ENCODE measurements at places on chromosomes 2 and 18.

- no peak for DNase-seq
Observed at GRCh38 chr2:215920244-215921100, 92.9 kb downstream of the MREG start.

GRCh38 chr18:58495634-58496033, 133.3 kb downstream of the ALPK2 start:
- no peak for DNase-seq

- DNase-seq = no peak
Observed at GRCh38 chr18:42839408-42839807, 276.1 kb downstream of the RIT2 start.

GRCh38 chr2:85989288-85989865, 100.6 kb upstream of the ST3GAL5 start:
- no peak for DNase-seq

DNA sequence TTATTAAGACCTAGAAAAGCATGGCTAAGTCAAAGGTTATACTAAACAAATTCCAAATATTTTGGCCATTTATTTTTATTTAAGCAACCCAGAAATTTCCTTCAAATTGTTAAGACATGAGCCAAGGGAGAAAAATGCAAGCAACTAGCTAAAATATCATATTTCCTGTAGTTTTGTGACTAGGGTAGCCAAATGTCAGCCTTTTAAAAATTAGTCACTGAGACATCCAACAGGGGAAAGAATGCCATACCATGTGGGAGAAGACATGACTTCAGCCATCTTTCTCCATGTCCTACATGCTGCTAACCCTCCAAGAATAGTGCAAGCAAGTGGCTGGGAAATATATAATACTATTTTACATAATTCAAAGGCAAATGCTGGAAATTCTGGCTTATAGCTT, 197.9 kb downstream of the DSEL start:
- DNase-seq = peak; percentile 47

- DNase-seq = no peak
Observed at GRCh38 chr18:31428211-31428610, 19.3 kb upstream of the DSG3 start.

GRCh38 chr18:11955239-11956029, 25.9 kb upstream of the IMPA2 start:
- peak; percentile 74 for DNase-seq

- no peak for DNase-seq
Observed at GRCh38 chr2:173193925-173194324, 118.3 kb downstream of the MAP3K20 start.

DNA sequence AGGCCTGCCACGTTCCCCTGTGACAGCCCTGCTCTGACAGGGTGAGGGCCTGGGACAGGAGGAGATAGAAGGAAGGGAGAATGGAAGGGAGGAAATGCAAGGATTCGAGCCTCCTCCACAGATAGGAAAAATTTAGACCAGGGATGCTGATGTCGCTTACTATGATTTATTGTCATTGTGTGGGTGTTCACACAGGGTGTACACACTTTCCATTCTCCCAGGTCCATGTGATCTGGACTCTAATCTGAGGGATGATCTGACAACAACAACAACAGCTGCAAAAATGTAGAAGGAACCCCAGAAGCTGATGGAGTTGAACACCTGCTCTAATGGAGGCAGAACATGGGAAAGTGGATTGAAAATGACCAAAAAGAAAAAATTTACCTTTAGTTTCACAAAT, 231.7 kb upstream of the TNP1 start:
- no peak for DNase-seq

DNA sequence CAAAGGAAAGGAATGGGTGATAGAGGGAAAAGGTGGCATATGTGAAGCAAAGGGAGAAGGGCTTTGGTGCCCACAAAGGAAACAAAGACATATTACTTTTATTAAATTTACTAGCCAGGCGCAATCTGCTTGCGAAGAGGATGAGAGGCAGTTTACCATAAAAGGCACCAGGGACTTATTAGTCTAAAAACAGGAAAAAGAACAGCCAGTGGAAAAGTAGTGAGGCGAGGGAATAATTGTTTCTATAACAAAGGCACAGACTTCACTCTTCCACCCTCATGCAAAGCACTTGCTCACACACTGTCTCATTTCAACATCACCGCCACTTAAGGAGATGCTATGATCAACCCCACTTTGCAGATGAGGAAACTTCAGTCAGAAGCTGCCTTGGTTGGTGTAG, 210.5 kb downstream of the ALPK2 start:
- no peak for DNase-seq

GRCh38 chr18:44245019-44245418, 435.7 kb upstream of the SETBP1 start:
- DNase-seq = no peak

- no peak for DNase-seq
Observed at GRCh38 chr2:3533836-3534235, 14.5 kb upstream of the ADI1 start.
